ENCODE measurements at places on chromosomes 2 and 18. TPM values are rescaled to one million over a fixed set of nuclear protein-coding genes. Genes with fewer than 3 reads are reported as not detected.

Gene C1GALT1C1L
- total RNA-seq: not detected

Gene CD207
- not detected for total RNA-seq

Gene TMEM169
- 0.07 TPM for total RNA-seq

Gene ZNF638
- 170 TPM for total RNA-seq

Gene GALNT13
- 4.2 TPM for total RNA-seq
